ENCODE measurements at places on chromosomes 16 and 17. TPM values are rescaled to one million over a fixed set of nuclear protein-coding genes. Genes with fewer than 3 reads are reported as not detected.

Gene GSG1L
- polyA plus RNA-seq: 0.27 TPM

DNA sequence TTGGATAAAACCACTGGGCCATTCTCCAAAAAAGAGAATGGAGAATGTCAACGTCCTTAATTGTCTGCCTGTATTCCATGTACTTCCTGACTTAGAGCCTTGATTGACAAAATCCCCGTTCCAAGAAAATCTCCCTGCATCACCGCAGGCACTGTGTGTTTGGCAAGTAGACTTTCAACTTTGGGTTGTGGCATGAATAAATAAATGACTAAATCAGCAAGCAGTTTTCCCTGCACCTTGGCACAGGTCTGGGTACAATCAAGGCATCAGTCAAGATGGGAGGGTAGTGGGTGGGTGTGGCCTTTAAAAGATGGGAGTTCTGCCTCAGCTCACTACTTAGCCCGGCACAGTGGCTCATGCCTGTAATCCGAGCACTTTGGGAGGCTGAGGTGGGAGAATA, 248.5 kb upstream of the RPL38 start:
- no peak for DNase-seq

DNA sequence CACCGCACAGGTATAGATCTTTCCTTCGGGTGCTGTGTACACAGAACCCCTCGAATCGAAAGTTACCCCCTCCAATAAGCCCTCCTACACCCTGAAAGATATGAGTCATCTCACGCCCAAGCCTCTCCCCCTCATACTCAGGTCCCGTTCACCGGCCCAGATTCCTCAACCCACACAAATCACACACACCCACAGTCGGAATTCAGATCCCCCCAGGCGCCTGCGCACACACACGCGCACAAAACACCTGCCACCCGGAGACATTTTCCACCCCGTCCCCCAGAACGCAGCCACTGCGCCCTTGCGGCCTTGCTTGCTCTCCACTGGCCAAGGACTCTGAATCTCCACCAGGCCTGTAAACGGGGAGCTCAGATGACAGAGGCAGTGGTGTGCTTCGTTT, 4.9 kb downstream of the JPH3 start:
- DNase-seq: no peak

DNA sequence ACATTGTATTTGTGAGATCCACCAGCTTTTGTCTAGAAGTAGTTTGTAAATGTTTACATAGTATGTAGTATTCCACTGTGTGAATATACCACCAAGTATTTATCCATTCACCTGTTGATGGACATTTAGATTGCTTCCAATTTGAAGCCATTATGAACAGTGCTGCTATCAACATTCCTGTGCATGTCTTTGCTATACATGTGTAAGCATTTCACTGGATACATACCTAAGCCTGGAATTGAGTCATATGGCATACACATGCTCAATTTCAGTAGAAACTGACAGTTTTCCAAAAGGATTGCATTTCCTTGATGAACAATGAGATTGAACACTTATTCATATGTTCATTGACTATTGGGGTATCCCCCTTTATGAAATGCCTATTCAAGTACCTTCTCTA, 540.6 kb upstream of the SOX9 start:
- no peak for DNase-seq

All from lung (tissue), 17 donors.